ENCODE measurements at places on chromosomes 5 and 9. TPM values are rescaled to one million over a fixed set of nuclear protein-coding genes. Genes with fewer than 3 reads are reported as not detected.

PKD2L2 gene
- total RNA-seq, result not detected

PTPN3 gene
- 0.18 TPM for total RNA-seq

ADAMTS12 gene
- not detected for total RNA-seq

DNA sequence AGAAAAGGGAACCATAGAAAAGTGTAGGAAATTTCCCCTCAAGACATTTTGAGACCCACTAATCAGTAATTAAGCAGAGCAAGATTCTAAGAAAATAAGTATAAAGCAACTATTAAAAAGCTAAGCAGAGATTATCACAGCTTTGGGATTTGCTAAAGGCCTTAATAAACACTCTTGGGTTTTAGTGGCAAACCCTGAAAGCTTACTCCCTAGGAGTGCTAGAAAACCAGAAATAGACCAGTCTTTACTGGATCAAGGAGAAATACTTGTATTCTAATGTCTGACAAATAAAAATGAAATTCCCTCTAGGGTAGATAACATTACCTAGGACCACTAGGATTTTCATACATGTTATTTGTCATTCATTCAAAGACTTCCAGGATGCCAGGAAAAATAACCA lies 510.8 kb downstream of the SPATA31D1 start:
- no peak for DNase-seq

DNA sequence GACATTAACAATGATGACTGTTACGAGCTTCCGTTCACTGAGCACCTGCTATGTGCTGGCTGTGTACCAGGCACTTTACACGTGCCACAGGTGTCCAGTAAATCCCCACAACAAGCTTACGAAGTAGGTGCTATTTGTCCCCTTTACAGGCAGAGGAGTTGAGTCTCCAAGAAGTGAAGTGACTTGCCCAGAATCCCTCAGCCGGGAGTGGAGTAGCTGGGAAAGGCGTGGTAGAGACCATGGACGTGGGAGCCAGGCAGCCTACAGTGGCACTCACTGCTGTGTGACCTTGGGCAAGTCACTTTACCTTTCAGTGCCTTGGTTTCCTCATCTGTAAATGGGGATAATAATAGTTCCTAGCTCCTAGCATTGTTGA lies 669 bp upstream of the AMBP start:
- DNase-seq, result no peak

DNA sequence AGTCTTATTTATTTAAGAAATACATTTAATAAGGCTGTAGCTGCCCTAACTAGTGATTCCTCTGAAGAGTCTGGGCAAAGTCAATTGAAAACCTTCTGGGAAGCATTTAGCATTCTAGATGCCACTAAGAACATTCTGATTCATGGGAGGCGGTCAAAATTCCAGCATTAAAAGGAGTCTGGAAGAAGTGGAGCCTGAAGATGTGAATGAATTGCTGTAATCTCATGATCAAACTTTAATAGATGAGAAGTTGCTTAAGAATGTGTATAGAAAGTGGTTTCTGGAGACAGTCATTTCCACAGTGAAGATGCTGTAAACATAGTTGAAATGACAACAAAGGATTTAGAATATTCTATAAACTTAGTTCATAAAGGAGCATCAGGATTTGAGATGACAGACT lies 61.4 kb downstream of the WDR41 start:
- no peak for DNase-seq

GRCh38 chr5:172550096-172550765 lies 90.8 kb upstream of the NEURL1B start:
- no peak for DNase-seq

DNA sequence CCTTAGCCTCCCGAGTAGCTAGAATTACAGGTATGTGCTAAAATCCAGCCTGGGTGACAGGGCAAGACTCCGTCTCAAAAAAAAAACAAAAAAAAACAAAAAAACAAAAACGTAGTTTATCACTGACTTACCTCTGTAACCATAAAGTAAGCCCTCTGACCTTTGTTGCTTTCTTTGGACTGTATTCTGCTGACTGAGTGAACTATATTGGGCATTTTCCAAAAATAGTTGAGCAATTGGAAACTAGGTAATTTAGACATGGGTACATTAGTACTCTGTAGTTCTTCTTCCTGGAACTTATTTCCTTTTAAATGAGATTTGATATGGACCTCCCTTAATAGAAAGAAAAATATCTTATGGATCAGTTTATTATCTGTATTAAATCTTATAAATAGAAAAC lies 66.6 kb downstream of the ANKHD1 start:
- DNase-seq, result no peak

DNA sequence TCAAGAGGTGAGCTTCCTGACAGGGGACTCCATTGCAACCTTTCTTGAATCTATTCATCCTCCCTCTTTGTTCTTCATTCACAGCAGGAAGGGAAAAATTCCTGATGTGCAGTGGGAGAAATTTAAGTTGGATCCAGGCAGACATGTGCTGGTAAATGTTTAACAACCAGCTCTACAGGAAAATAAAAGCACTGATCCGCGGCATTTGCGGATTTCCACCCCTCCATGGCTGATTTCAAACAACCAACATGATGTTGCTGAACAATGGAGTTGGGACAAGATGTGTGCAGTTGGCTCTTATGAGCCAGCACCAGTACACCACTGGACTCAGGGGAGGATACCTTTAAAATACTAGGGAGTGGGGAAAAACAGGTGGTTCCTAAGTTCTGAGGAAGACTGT lies 47.0 kb downstream of the SPRY4 start:
- no peak for DNase-seq

DNA sequence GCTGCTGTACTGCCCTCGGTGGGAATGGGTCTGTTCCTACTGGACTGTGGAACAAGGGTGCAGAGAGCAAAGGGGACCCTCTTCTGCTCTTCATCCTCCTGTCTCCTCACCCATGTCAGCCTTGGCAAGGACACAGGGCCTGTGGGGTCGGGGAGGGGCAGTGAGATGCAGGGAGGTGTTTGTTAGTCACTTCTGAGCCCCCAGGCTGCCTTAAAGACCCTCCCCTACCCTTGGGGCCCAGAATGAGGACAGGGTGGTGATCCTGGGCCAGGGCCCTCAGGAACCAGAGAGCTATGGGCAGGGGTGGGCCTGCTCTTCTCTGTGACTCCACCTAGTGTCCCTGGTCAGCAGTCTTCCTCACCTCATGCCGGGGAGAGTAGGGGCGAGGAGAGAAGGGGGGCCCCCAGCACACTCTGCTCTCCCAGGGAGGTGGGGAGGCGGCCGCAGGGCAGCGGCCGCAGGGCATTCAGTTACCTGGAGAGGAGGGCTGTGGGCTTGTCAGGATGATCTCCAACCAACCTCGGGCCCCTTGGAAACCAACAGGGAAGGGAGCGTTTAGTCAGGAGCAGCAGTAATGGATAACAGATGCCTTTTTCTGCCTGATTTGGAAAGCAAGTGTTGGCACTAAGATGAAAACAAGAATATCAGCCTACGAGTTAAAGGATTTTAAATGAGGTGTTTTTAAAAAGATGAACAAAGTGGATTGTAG lies 62.0 kb upstream of the GARNL3 start:
- DNase-seq, result no peak

GRCh38 chr9:77598991-77599390 lies 49.1 kb downstream of the GNA14 start:
- no peak for DNase-seq

GRCh38 chr5:68330574-68330973 lies 115.0 kb downstream of the PIK3R1 start:
- no peak for DNase-seq

Measured in activated T-cell treated with anti-CD3 and anti-CD28 coated beads, Interleukin-2, amount 50 U/mL, for 4 hours (primary cell).